Stimulated activated CD8-positive, alpha-beta memory T cell treated with anti-CD3 and anti-CD28 coated beads, Interleukin-4, amount 100 ng/mL, for 1 hour (primary cell): ENCODE measurements at places on chromosomes 2 and 18.
A peak's percentile ranks its signal among the peaks of the same experiment; 100 is the strongest.

DNA sequence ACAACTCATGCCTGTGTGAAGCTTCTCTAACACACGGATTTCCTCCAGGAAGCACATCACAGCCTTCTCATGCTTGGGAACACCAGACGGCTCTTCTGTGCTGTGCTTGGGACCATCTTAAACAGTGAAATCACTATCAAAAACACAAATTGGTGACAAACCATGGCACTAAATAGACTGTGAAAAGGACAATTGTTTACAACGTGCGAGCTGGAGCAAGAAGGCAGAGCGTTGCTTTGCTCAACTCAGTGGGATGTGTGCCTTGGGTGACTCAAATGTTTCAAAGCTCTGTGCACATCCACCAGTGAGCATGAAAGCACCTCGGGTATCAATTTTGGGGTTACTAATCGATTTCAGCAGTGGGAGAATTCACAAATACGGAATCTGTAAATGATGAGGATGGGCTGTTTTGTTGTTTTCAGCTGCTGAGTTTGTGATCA lies 182.4 kb upstream of the ARL4C start:
- DNase-seq: no peak

DNA sequence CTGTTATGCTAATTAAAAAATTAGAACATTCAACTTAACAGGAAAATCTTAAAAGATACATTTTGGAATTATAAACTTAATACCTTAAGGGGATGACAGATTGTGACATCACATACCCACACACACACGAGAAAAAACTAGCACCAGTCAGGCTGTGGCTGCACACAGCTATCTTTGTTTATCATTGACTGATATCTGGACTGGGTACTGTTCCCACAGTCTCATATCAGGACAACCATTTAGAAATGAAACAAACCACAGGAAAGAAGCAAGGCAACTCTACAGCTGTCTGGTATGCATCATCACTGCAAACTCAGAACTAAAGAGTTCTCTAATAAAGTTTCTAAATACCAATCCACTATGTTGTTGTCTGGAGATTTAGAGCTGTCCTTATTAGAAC lies 210.9 kb upstream of the SMAD7 start:
- no peak for DNase-seq

DNA sequence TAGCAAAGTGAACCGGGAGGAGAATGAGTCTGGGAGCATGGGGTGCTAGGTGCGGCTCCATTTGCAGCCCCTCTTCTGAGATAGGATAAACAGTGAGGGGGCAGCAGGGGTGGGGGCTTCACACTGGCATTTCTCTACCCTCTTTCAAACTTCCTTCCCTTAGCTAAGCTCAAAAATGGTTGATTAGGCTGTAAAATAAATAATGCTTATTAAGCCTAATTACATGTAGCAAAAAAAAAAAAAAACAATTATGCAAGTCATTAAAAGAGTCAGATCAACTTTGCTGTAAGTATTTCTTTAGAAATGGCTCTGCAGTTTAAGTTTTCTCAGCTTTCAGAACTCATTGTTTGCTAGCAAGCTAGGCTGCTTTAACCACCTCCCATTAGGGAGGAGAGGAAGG lies 182.7 kb upstream of the FBXO11 start:
- no peak for DNase-seq

- DNase-seq: no peak
Observed at GRCh38 chr18:13026583-13027270, 35.6 kb downstream of the CEP192 start.

- DNase-seq: no peak
Observed at GRCh38 chr2:240532031-240532775, 25.6 kb downstream of the ANKMY1 start.

DNA sequence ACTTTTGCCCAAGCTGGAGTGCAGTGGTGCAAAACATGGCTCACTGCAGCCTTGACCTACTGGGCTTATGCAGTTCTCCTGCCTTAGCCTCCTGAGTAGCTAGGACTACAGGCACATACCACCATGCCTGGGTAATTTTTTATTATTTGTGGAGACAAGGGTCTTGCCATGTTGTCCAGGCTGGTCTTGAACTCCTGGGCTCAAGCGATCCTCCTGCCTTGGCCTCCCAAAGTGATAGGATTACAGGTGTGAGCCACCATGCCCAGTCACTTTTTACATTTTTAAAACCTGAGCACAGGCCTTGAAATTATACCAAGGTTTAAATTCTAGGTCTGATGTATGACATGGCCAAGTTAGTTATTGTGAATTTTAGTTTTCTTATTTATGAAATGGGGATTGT lies 18.2 kb downstream of the SMAD4 start:
- DNase-seq: no peak

DNA sequence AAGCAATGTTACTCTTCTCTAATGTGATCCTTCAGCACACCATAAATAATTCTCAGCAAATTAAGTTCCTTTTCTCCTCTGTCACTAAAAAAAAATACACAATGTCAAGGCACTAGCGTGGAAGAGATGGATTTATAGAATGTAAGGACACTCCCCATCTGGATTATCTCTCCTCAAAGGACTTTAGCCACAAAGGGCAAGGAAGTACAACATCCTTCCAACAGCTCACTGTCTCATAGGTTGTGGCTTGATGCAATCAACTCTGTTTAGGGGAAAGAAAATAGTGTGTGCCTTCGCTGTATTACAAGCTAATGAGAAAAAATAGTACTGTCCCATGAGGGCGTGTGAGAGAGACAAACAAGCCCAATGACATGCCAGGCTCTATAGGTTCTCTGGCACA lies 129.1 kb upstream of the DNMT3A start:
- DNase-seq: no peak

DNA sequence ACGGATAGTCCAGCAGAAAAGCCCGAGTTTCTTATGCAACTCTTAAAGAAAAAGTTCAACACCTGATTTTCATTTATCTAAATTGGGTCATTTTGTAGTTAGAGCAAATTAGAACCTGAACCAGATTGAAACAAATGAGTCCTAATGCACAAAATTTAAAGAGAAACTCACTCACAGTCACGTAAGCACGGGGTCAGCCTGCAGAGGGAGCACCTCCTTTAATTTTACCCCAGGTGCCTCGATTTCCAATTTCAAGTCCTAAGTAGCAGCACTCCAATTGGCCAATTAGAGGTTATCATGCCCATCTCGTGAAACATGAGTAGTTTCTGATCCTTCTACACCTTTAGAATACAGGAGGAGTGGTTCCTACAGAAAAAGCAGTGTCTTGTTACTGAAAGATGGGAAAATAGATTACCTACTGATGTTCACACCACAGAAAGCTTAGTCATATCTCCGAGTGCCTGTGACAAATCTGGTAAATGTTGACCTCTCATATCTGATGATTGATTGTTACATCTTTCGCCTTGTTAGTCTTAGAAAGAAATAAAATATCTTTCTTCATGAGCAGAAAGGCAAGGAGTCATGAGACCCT lies 1929.8 kb upstream of the LRRTM1 start:
- no peak for DNase-seq

- no peak for DNase-seq
Observed at GRCh38 chr2:27316655-27317412, 6.1 kb downstream of the MPV17 start.

GRCh38 chr2:216827073-216827720 lies 32.7 kb downstream of the TNP1 start:
- no peak for DNase-seq

- DNase-seq: peak; percentile 42
Observed at GRCh38 chr2:30711646-30712085, 95.6 kb downstream of the CAPN13 start.

DNA sequence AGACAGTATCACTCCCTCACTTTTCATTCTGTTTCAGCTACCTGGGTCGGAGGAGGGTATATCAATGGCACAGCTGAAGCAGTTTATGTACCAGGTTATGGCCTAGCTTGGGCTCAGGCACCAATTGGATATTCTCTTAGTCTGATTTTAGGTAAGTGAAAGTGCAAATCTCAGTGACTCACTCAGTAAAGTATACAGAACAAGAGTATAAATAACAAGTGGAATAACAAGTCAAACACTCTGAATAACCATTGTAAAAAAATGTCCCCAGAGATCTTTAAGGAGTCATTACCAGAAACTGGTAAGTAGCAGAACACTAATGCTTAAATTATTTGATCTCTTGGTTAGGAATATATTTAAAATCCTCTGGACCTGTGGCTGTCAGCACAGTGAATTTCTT lies 5.7 kb downstream of the SLC5A7 start:
- no peak for DNase-seq

- DNase-seq: no peak
Observed at GRCh38 chr2:180334514-180334913, 327.4 kb upstream of the CWC22 start.

DNA sequence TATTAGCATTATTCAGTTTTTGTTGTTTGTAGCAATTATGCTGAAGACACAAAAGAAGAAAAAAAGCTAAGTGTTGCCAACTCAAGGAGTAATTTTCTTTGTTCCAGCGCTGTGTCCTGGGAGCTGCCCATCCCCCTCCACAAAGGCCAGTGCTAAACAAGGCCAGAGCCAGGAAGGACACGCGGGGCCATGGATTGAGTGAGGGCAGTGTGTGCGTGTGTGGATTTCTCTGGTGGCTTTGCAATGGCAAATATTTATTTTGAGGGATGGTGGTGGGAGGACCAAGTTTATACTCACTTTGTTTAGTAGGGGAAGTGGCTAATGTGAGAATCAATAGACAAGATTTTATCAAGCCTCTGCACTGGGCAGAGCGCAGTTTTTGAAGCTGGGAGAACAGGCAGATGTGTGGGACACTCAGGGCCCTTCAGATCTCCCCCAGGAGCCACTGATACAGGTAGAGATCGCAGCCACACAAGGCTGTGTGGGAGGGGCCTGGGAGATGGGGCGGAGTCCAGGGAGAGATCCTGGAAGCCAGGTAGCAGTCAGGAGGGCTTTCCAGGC lies 11.4 kb downstream of the AGAP1 start:
- DNase-seq: no peak
